ENCODE measurements at places on chromosomes 1 and 21.
A peak's percentile ranks its signal among the peaks of the same experiment; 100 is the strongest.

- DNase-seq, result no peak
Measured at GRCh38 chr1:107976431-107976830, 11.5 kb upstream of the VAV3 start.

GRCh38 chr1:193299038-193299437, 112.6 kb upstream of the B3GALT2 start:
- DNase-seq, result no peak

GRCh38 chr1:149917571-149918144, at the start of gene SV2A:
SV2A (minus strand) TSS chr1:149917844; CDS start chr1:149913840, 4,004 bp downstream.
- DNase-seq, result peak; percentile 42

GRCh38 chr1:6953907-6954364, 168.7 kb downstream of the CAMTA1 start:
- DNase-seq, result no peak

GRCh38 chr1:79128722-79129121, 122.2 kb upstream of the ADGRL4 start:
- no peak for DNase-seq

DNA sequence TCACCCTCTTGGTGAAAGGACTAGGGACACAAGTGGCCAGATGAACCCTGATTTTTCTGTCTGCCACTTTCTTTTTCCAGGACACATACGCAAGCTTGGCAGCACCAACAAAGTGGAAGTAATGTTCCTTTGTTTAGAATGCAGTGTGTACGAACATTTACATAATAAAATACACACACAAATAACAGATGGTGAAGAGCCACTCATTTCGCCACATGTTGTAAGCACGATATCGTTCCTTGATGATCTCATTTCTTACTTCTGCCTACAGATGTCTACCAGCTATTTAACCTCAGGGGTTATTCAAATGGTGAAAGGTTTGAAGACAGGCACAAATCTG, 670.2 kb upstream of the CXADR start:
- no peak for DNase-seq

GRCh38 chr1:167210966-167211674, 9.6 kb upstream of the POU2F1 start:
- no peak for DNase-seq

- no peak for DNase-seq
Measured at GRCh38 chr1:119871881-119872280, 24.4 kb downstream of the ADAM30 start.

DNA sequence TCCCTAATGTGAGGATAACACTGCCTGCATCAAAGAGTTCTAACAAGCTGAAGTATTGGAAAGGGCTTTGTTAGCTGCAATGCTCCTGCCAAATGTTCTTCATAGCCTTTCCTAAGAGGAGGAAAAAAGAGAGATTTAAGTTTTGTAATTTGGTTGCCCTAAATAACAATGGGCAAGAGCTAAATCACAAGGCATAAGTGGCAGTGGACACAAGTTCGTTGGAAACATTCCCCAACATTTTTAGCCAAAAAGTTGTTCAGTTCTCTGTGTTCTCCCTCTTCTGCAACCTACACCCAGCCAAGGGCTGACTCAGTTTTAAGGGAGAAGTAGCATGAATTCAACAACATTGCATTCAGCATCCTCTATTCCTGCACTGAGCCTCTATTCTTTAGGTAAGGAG, 2.6 kb upstream of the UQCRHL start:
- no peak for DNase-seq

- DNase-seq, result peak; percentile 42
Measured at GRCh38 chr21:44485254-44485793, 30.0 kb downstream of the LRRC3 start.

Data from CD4-positive, alpha-beta T cell treated with Interleukin-6 at 100 ng/mL for 8 hours (primary cell).